Choroid plexus epithelial cell (primary cell): ENCODE measurements at places on chromosomes 12 and 14.
A peak's percentile ranks its signal among the peaks of the same experiment; 100 is the strongest.

DNA sequence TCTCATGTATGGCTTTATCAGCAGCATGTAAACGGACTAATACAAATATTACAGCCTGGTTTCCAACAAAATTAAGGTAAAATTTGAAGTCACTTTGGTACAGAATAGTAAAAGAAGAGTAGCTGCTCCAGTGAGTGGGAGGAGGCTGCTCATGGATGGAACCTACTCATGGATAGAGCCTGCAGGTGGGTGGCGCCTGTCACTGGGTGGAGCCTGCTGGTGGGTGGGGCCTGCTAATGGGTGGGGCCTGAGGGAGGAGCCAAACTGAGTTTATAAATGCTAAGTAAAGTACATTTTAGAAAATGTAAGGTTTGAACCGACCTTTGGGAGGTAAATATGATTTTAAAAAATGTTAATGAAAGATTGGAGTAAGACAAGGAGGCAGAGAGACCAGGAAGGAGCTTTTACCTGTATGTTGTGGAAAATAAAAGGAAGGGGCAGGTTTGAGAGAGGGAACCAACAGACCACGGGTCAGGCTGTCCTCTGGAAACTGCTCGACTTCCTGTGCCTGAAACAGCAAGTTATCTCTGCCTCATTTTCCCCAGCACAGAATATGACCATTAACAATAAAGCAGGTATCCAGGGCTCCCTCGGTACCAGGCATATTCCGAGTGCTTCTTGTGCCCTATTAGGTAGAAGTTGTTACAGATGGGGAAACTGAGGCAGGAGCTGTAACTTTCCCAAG is 55.9 kb upstream of the SEL1L start:
- DNase-seq = no peak

- peak; percentile 33 for DNase-seq
Observed at GRCh38 chr14:100850841-100851585, 25.1 kb downstream of the MEG3 start.

GRCh38 chr12:123502163-123502704 is 31.3 kb downstream of the RILPL1 start:
- no peak for DNase-seq

- DNase-seq = no peak
Observed at GRCh38 chr14:23335623-23336022, 14.4 kb downstream of the PABPN1 start.

- no peak for DNase-seq
Observed at GRCh38 chr14:69246331-69246730, 13.6 kb upstream of the GALNT16 start.

DNA sequence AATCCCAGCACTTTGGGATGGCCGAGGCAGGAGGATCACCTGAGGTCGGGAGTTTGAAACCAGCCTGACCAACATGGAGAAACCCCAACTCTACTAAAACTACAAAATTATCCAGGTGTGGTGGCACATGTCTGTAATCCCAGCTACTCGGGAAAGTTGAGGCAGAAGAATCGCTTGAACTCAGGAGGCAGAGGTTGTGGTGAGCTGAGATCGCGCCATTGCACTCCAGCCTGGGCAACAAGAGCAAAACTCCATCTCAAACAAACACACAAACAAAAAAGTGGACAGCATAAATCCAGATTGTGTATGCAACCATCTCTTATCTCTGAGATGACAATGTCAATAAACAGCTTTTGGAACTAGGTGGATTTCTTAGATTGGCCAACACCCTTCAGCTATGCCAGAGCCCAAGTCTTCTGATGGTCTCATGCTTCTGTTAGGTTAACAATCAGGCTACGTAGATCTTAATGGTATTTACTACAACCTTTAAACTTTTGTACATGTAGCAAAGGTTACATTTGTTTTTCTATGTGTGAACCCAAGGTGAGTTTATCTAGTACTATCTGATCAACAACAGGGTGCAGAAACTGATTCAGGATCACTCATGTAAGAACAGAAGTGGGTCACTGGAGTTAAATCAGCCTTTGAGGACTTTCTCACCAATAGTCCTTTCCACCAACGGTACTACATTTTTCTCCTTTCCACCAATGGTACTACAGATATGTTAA is 73.7 kb downstream of the DUSP16 start:
- peak; percentile 25 for DNase-seq

GRCh38 chr12:95805864-95806671 is 15.5 kb upstream of the NTN4 start:
- peak; percentile 90 for DNase-seq
